ENCODE measurements at places on chromosomes 1 and 21. TPM values are rescaled to one million over a fixed set of nuclear protein-coding genes. Genes with fewer than 3 reads are reported as not detected.

Gene OR2T1
- total RNA-seq: not detected

Gene DRAXIN
- total RNA-seq: not detected

Gene OR10J1
- not detected for total RNA-seq

Gene C1orf94
- not detected for total RNA-seq

Gene LY9
- total RNA-seq: 0.24 TPM

Gene CD53
- total RNA-seq: 26.6 TPM

Gene CCSAP
- total RNA-seq: 3.2 TPM

Gene FMO4
- total RNA-seq: 12.8 TPM

Gene OR2G6
- total RNA-seq: not detected

Gene CNIH3
- total RNA-seq: 0.66 TPM

Gene RAB25
- total RNA-seq: 3.2 TPM

Gene LRRC8C
- 1.3 TPM for total RNA-seq

Gene GUCA2B
- total RNA-seq: 2.5 TPM

Gene MMEL1
- total RNA-seq: not detected

Gene CD1B
- total RNA-seq: not detected

Gene RNU1-2
- total RNA-seq: 1,415 TPM

All from right lobe of liver (tissue), 6 donors.